ENCODE measurements at places on chromosomes 5 and 9.

DNA sequence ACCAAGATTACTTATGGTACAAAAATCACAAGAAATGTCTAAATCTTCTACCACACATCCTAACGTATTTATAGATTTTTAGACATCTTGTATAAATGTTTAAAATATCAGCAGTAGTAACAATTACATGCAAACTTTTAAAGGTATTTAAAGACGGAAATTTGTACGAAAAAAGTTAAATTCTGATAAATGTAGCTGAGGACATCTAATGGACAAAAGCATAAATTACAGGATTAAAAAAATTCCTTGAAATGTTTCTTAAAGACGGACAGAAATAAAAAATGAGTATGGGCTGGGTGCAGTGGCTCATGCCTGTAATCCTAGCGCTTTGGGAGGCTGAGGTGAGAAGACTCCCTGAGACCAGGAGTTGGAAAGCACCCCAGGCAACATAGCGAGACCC is 15.8 kb downstream of the ERCC8 start:
- DNase-seq = no peak

- no peak for DNase-seq
Observed at GRCh38 chr5:124742983-124743601, 3.3 kb downstream of the ZNF608 start.

DNA sequence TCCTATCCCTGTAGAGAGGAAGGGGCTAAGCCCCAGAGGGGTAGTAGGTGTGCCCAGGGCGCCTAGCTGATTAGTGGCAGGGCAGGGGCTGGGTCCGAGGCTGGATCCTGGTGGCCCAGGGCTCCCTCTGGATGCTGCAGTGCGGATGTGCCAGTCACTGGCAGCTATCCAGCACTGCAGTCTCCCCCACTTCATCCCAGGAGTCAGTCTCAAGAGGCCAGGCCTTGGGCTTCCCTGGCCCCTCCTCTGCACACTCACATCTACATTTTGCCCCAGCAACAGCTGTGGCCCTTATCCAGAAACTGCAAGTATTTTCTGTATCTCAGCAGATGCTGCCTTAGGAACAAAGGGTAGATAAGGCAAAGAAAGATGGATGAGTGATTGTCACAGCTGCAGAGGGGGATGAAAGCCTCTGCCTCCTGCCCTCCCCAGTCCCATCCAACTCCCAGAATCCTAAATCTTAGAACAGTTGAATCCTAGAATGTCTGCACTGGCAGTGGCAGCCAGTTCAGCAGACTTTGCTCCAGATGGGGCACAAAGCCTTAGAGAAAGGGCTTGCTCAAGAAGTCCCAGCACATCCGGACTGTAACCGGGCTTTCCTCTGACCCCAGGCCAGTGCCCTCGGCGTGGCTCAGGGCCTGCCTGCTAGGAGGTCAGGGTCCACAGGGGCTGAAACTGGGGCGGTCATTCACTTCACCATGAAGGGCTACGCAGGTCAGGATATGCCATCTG is 1.6 kb downstream of the ANXA6 start:
- no peak for DNase-seq

DNA sequence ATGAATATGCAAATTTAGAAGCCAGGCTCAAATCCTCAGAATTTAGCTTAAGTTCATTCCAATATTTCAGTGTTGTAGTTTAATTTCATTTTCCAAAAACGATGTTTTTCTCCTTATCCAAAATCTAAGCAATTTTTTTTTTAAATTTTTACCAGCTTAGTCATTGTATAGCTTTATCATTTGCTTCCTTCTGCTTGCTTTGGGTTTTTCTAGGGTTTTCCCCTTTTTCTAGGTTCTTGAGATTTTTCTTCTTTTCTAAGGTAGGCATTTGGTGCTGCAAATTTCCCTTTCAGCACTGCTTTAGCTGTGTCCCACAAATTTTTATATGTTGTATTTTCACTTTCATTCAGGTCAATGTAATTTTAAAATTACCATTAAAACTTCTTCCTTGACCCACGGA is 34.4 kb upstream of the CCDC112 start:
- no peak for DNase-seq

DNA sequence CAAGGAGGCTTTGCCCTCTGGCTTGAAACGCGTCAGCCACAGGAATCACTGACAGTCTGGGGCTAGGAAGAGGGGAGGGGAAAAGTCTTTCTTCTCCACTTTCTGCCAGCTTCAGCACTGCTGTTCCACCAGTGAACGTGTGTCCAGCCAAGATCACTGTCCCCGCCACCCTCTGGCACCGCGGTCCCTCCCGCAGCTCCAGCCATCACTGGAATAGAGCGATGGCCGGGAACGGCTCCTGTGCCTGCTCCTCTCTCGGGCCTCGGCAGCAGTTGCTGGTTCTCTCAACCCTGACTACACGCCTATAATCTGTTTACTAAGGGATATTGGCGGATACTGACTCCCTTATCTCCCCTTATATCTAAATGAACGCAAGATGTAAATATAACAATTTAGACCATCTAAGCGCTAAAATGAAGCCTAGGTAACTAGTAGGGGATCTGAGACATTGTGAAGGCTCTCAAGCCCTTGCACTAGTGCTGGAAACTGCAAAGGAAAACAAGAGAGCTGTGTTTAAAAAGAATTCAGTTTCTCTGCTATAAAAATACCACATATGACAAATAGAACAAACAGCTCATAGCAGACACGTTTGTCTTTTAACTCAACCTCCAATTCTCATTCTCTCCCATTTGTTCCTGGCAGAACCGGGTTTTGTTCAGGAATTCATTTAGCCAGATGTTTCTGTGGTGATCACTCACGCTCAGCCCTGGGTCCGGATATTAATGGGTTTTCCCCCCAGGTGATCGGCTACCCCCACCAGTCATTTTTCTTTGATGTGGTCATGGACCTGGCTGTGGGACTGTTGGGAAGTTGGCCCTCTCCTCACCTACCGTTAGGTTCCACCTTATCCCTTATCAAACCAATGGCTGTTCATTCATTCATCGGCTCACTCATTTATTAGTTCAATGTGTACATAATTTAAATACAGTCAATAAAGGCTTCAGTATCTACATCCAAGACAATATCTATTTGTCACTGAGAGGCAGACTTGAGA is 149.8 kb downstream of the MED10 start:
- DNase-seq = no peak

GRCh38 chr5:153827397-153827796 is 211.3 kb downstream of the FAM114A2 start:
- no peak for DNase-seq

DNA sequence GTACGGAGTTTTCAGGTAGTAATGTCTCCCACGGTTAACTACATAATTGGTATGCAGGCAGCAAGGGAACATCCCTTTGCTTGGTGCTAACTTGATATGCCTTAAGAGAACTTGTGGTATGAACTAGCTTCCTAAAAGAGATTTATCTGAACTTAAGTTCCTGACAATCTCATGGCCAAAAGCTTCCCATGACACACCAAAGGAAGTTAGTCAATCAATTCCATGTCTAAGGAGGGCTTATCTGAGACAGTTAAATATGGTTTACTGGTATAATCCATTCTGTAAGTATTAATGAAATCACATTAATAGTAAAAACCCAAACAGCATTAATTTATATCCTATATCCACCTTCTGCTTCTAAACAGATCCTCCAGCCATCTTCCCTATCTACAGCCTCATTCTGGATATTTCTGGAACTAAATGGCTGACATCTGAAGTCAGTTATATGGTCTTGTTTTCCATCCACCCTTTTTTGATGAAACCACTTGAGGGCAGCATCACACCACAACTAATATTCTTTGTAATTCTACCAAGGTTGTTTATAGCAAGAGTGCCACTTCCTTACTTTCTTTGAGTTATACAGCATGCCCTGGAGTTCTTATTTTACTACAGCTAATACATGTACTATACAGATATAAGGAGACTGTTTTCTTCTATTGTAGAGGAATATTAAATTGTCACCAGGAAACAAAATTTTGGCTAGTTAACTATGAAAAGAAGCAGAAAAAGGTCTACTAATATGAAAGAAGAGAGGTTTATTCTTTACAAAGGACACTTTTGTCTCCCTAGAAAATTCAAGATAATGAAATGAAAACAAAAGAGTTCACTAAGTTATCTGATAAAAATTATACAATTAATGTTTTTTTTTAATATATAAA is 34.7 kb downstream of the SHOC1 start:
- no peak for DNase-seq

DNA sequence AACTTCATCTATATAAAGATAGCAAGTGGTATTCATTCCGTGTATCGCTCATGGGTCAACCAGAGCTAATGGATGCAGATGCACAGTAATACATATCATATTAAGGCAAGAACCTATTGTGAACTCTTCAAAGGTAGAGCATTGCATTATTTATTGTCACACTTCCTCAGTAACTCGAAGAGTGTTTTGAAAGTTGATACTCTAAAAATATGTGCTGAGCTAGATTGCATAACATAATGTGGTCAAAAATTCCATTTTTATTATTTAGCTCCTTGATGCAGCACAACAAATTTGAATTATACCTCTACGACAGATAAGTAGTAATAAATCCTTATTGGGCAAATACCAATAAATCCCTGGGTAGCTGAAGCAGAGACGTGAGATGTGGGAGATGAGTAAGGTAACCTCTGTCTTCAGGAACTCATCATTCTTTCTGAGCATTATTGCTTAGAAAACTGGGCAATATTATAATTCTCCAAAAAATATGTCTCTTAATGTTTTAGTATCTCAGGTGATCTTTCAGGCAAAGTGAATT is 70.3 kb downstream of the CDH18 start:
- no peak for DNase-seq

GRCh38 chr5:144460600-144460999 is 289.9 kb downstream of the KCTD16 start:
- DNase-seq = no peak

DNA sequence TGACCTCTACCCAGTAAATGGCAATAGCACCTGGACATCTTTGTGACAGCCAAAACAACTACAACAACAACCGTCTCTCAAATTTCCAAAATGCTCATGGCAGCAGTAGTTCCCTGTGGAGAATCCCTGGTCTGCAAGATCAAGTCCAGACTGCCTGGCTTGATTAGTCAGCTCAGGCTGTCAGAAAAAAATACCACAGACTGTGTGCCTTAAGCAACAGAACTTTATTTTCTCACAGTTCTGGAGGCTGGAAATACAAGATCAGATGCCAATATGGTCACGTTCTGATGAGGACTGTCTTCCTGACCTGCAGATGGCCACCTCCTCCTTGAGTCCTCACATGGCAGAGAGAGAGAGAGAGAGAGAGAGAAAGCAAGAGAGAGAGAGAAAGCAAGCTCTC is 52.3 kb upstream of the MOCS2 start:
- no peak for DNase-seq

DNA sequence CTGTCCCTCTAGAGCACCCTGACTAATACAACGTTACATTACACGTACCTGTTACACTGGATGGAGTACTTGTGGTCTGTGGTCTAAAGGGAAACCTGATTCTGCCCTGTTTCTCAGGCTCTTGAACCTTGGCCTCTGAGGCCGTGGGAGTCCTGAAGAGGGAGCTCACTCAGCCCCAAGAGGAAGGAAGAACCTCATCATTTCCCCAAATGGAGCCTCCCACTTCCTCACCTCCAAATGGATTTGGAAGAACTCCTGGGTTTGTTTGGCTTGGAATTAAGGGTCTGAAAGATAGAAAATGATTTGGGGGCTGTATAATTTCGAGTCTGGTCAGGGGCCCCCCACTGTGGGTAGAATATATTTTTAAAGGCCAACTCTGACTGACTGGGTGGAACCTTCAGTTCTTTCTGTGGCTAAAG is 200.2 kb downstream of the SEMA6A start:
- DNase-seq = no peak

DNA sequence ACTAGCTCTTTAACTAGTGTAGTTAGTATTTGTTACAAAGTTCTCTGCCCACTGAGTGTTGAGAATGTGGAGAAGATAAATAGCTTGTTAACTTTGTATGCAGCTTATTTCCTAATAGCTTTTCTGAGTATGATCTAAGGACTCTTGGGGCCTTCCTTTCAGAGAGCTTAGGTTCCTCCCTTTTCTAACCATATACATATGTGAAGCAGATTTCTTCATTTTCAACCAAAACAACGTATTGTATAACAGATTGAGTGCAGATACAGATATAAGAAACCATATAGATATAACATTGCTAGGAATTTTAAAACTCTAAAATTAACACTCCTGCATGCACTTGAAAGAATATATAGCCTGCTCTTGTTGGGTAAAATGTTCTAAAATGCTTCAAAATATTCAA is 70.4 kb downstream of the SCAMP1 start:
- DNase-seq = no peak

- DNase-seq = no peak
Observed at GRCh38 chr5:138346889-138347288, 5.6 kb upstream of the KDM3B start.

DNA sequence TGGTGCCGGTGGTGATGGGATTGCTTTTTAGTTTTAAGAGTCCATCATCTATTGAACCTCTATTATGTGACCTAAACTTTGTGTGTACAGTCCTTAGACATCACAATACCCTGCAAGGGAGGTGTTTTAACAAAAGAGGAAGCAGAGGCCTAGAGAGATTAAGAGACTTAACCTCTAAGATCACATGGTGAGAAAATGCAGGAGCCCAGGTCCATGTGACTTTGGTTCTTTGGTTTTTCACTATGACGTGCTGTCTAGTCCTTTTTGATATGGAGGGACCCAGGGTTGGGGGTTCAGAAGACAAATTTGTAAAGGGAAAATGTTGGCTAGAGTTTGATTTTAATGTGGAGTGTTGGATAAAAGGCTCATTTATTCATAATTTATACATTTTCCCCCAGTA is 34.1 kb upstream of the TRMT10B start:
- no peak for DNase-seq

GRCh38 chr9:107180206-107180605 is 102.9 kb upstream of the RAD23B start:
- DNase-seq = no peak

- DNase-seq = no peak
Observed at GRCh38 chr5:90939211-90939610, 380.6 kb downstream of the ADGRV1 start.

GRCh38 chr5:83864652-83865051 is 144.0 kb upstream of the HAPLN1 start:
- DNase-seq = no peak

- no peak for DNase-seq
Observed at GRCh38 chr5:144463481-144464223, 293.0 kb downstream of the KCTD16 start.

GRCh38 chr5:153885141-153885540 is 153.6 kb downstream of the FAM114A2 start:
- DNase-seq = no peak

All from activated B cell treated with CpG ODN at 0.5 μM for 24 hours (primary cell).